Astrocyte (in vitro differentiated cells and primary cell): ENCODE measurements at places on chromosomes 5 and 9. TPM values are rescaled to one million over a fixed set of nuclear protein-coding genes. Genes with fewer than 3 reads are reported as not detected.

GRCh38 chr5:1406681-1407640 lies 38.3 kb downstream of the SLC6A3 start:
- H3K4me3 ChIP-seq = no peak overlapping the region
- no peaks in the 10 kb centered on the region for H3K27me3 ChIP-seq
- H3K27ac ChIP-seq = no peak overlapping the region
- no peak for DNase-seq
- no peaks in the 10 kb centered on the region for H3K4me1 ChIP-seq
- no peaks in the 10 kb centered on the region for H3K36me3 ChIP-seq

- no peak for DNase-seq
- H3K4me1 ChIP-seq = no peaks in the 10 kb centered on the region
- H3K36me3 ChIP-seq = no peaks in the 10 kb centered on the region
- peaks cover 5% of the 10 kb centered on the region for H3K27me3 ChIP-seq
Measured at GRCh38 chr9:89525446-89526374, 27.8 kb upstream of the SEMA4D start.

GRCh38 chr5:33938507-33938796 lies 2.3 kb downstream of the RXFP3 start:
- H3K4me1 ChIP-seq = peaks cover 21% of the 10 kb centered on the region
- no peak overlapping the region for H3K4me3 ChIP-seq
- peaks cover 50% of the 10 kb centered on the region for H3K27me3 ChIP-seq
- DNase-seq = no peak
- H3K36me3 ChIP-seq = no peaks in the 10 kb centered on the region

GRCh38 chr9:111832449-111832848 lies 37.7 kb upstream of the SHOC1 start:
- H3K36me3 ChIP-seq = no peaks in the 10 kb centered on the region
- no peak for DNase-seq
- H3K27me3 ChIP-seq = no peaks in the 10 kb centered on the region
- H3K27ac ChIP-seq = no peak overlapping the region
- H3K4me1 ChIP-seq = peaks cover 8% of the 10 kb centered on the region

GRCh38 chr9:98226516-98226915 lies 28.9 kb downstream of the TBC1D2 start:
- DNase-seq = no peak
- no peaks in the 10 kb centered on the region for H3K27me3 ChIP-seq
- H3K4me3 ChIP-seq = no peak overlapping the region
- peaks cover 25% of the 10 kb centered on the region for H3K36me3 ChIP-seq

DNA sequence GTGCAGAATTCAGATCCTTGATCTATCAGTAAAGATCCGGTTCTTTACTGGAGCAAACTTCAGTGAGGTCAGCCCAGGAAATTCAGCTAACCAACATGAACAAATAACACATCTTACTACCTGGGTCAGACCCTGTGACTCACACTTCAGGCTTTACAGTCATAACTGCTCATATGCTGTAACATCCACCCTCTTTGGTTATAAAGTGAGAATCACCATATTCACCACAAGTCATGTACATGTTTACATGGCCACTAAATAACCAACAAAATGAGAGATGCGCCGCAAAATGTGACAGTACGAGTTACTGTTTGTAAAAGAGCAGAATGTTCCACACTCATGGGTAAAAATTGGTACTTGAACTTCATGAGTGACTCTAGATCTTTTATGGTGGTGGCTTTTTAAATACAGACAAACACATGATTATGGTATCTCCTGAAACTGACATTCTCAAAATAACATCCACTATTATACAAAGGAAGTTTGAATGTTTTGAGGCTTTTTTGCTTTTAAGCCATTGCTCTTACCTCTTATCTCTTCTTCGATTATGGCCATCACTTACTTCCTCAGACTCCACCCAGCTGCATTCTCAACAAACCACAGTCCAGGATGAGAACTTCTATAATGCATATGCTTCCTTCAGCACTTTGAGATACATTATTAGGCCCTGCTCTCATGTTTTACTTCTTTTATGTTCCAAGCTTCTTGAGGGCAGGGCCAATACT lies 516.6 kb downstream of the RAB3C start:
- peaks cover 11% of the 10 kb centered on the region for H3K4me1 ChIP-seq
- peak; percentile 86 for DNase-seq
- no peaks in the 10 kb centered on the region for H3K36me3 ChIP-seq
- H3K4me3 ChIP-seq = no peak overlapping the region
- H3K27me3 ChIP-seq = no peaks in the 10 kb centered on the region

DNA sequence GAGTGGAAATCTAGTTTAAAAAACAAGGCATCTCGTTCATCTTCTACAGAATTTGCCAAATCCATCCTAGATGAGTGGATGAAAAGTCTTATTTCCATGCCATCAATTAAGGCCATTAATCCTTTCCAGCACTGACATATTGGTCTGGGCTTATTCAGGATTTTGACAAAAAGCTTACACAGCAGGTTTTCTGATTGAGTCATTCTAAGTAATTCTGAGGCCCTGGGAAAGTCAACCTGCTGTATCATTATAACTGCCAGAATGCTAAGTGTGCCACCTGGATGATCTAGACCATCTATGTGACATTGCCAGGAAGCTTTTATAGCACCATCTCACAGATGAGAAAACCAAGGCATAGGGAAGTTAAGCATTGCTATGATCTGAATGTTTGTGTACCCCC lies 132.1 kb upstream of the MAP3K1 start:
- H3K27me3 ChIP-seq = no peaks in the 10 kb centered on the region
- no peaks in the 10 kb centered on the region for H3K36me3 ChIP-seq
- peaks cover 5% of the 10 kb centered on the region for H3K4me1 ChIP-seq
- H3K27ac ChIP-seq = no peak overlapping the region

DNA sequence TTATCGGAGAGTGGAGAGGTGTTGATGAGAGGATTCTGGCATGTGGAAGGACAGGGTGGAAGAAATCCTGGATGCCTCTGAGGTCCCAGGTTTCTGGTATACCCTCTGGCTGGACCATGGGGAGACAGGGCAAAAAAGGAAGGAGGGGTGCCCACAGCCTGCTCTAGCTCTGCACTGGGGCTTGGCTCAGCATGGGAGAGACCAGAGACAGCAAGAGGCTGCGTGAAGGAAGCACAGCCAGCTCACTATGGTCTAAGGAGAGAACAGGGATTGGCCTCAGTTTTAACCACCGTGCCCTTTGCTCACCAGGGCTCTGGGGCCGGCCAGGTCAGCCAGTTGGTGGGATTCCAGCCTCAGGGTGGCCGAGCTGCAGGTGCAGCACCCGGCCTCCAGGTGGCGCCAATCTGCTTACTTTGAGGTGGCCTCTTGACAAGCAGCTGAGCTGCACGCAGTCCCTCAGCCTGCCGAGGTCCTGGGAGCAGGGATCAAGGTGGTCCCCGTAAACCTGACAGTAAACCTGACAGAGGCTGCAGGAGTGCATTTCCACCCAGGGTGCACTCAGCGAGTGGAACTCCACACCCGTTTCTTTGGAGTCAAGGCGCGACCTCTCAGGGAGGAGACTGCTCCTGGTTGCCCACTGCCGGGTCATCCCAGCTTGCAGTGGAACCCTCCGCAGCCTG lies 25.0 kb upstream of the SPTLC1 start:
- DNase-seq = no peak
- H3K36me3 ChIP-seq = no peaks in the 10 kb centered on the region
- H3K27ac ChIP-seq = no peak overlapping the region
- peaks cover 17% of the 10 kb centered on the region for H3K4me1 ChIP-seq

DNA sequence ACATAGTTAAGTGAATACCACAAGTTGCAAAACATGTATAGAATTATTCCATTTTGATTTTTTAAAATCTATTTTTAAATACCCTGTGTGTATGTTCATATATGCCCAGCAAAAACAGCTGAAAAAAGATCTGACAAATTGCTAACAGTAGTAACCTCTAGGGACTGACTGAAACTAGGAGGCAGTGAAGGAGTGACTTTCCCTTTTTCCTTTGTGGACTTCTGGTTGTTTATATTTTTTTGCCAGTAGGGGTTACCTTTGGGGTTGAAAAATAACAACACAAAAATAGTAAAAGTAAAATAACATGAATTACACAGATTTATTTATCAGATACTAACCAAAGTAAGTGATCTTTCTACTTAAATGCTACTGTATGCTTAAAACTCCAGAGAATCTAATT lies 2.9 kb downstream of the MEGF9 start:
- peaks cover 13% of the 10 kb centered on the region for H3K4me1 ChIP-seq
- DNase-seq = no peak
- no peaks in the 10 kb centered on the region for H3K36me3 ChIP-seq
- H3K4me3 ChIP-seq = no peak overlapping the region
- H3K27me3 ChIP-seq = no peaks in the 10 kb centered on the region
- no peak overlapping the region for H3K27ac ChIP-seq

GRCh38 chr5:77957931-77958521 lies 181.9 kb upstream of the TBCA start:
- H3K4me3 ChIP-seq = peak overlapping the region; percentile 25
- no peaks in the 10 kb centered on the region for H3K4me1 ChIP-seq
- H3K27ac ChIP-seq = no peak overlapping the region
- no peaks in the 10 kb centered on the region for H3K36me3 ChIP-seq
- DNase-seq = no peak

DNA sequence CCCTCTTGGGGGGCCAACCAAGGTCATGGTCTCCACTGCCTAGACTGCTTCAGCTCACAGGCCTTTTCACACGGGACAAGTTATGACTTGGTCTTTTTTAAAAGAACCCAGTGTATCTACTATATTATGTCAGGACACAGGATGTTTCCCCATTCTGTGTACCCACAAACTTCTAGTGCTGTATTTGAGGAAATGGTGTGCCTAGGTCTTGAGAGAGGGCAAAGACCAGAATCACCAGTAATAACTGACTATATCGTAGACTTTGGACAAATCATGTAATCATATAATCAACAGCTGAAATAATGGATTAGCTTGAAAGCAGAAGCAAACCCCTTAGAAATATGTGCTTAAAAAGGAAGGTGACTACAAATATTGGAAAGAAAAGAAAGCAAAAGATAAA lies 133.3 kb downstream of the ARL15 start:
- H3K27me3 ChIP-seq = no peaks in the 10 kb centered on the region
- DNase-seq = no peak
- no peak overlapping the region for H3K4me3 ChIP-seq
- no peak overlapping the region for H3K27ac ChIP-seq

- no peak overlapping the region for H3K27ac ChIP-seq
- no peaks in the 10 kb centered on the region for H3K4me1 ChIP-seq
- H3K27me3 ChIP-seq = no peaks in the 10 kb centered on the region
- no peaks in the 10 kb centered on the region for H3K36me3 ChIP-seq
Measured at GRCh38 chr5:163913548-163913947, 408.1 kb downstream of the MAT2B start.

GRCh38 chr5:18799482-18800128 lies 1165.3 kb downstream of the TAF11L14 start:
- H3K4me1 ChIP-seq = no peaks in the 10 kb centered on the region
- H3K27me3 ChIP-seq = no peaks in the 10 kb centered on the region
- H3K27ac ChIP-seq = no peak overlapping the region
- no peak for DNase-seq

- DNase-seq = no peak
- H3K36me3 ChIP-seq = no peaks in the 10 kb centered on the region
- no peak overlapping the region for H3K27ac ChIP-seq
- H3K4me3 ChIP-seq = no peak overlapping the region
- H3K27me3 ChIP-seq = no peaks in the 10 kb centered on the region
Measured at GRCh38 chr5:92652756-92653155, 928.3 kb downstream of the NR2F1-AS1 start.

DNA sequence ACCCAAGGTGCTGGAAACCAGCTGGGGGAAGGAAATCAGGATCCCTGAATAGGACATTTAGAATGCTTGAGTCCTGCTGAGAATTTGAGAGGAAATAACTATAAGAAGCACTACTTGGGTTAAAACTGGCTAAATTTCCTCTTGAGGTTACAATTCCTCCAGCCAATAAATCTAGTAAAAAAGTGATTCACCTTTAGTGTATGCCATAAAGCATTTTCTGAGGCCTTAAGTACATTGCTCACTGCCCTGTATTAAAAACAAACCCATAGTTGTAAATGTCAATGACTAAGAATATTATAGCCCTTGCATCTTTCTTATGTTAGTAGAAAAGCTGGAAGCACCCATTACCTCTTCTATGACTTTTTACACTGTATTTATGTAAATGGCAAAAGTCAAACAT lies 634.7 kb upstream of the ARRDC3 start:
- no peak overlapping the region for H3K4me3 ChIP-seq
- peaks cover 7% of the 10 kb centered on the region for H3K4me1 ChIP-seq
- no peaks in the 10 kb centered on the region for H3K27me3 ChIP-seq
- H3K27ac ChIP-seq = peak overlapping the region; percentile 44
- H3K36me3 ChIP-seq = no peaks in the 10 kb centered on the region
- DNase-seq = peak; percentile 94

GRCh38 chr5:94223235-94223634 lies 395.2 kb downstream of the KIAA0825 start:
- DNase-seq = no peak
- no peak overlapping the region for H3K4me3 ChIP-seq
- no peak overlapping the region for H3K27ac ChIP-seq
- no peaks in the 10 kb centered on the region for H3K27me3 ChIP-seq
- no peaks in the 10 kb centered on the region for H3K36me3 ChIP-seq
- H3K4me1 ChIP-seq = peaks cover 6% of the 10 kb centered on the region

DNA sequence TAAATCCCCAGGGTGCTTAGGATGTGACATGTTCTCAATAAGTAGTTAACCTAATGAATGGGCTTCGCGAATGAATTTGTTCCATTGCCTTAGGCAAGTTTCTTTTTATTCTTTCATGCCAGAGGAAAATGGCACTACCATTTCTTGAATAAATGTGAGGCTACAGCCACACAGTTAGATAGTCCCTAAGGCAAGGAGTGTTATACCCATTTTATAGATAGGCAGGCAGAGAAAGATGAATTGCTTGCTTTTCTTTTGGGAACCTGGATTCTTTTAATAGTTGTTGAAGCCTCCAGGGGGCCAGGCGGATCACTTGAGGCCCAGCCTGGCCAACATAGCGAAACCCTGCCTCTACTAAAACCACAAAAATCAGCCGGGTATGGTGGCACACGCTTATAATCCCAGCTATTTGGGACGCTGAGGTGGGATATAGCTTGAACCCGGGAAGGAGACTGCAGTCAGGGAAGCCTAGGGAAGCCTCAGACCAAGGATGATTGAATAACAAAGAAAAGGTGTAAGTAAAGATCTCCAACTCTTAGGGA lies 943 bp downstream of the NOP16 start:
- H3K4me1 ChIP-seq = peaks cover 13% of the 10 kb centered on the region
- H3K4me3 ChIP-seq = peak overlapping the region; percentile 76
- no peak for DNase-seq
- H3K27me3 ChIP-seq = no peaks in the 10 kb centered on the region

DMRTA1 gene
- total RNA-seq = 6.1 and 6.2 TPM in 2 replicates

IL4 gene
- total RNA-seq = not detected in 2 replicates

PLEKHG4B gene
- total RNA-seq = 6.1 and 8.1 TPM in 2 replicates

NR3C1 gene
- 35.4 and 36.1 TPM in 2 replicates for total RNA-seq

FOXD4L4 gene
- 0.14 TPM in 1 of 2 replicates, not detected in the other for total RNA-seq

INSL4 gene
- total RNA-seq = 0.11 TPM in 1 of 2 replicates, not detected in the other

HBEGF gene
- 257 and 272 TPM in 2 replicates for total RNA-seq
